ENCODE measurements at places on chromosomes 13 and 19.

- no peak for DNase-seq
Observed at GRCh38 chr13:111372651-111373425, 52.4 kb downstream of the TEX29 start.

DNA sequence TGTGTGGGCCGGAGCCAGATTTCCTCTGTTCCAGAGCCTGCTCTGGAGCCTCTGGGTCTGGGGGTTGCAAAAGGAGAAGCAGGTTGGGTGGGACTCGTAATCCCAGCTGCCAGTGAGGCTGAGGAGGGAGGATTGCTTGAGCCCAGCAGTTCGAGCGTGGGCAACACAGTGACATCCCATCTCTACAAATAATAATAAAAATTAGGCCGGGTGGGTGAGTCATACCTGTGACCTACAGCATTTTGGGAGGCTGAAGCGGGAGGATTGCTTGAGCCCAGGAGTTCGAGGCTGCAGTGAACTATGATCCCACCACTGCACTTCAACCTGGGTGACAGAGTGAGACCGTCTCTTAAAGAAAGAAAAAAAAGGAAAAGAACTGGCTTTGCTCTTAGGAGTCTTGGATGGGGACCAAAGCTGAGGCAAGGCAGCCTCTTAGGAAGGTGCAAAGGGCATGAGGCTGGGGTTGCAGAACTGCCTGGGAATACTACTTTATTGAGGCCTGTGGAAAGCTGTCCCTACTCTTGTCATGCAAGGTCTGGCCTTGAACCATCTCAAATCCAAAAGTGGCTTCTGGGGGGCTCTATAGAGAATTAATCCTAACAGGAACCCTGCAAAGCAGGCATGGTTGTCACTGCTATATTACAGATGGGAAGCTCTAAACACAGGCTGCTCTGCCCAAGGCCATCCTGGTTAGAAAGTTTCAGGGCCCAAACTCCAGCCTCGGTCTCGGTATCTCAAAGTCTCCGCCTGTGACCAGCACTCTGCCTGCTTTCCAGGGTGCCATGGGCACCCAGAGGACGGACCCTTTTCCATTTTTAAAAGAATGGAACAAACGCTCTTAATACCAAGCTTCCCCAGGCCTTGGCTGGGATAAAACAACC lies 880 bp upstream of the C19orf12 start:
- no peak for DNase-seq

- no peak for DNase-seq
Observed at GRCh38 chr19:7355151-7355820, 6.5 kb downstream of the ARHGEF18 start.

DNA sequence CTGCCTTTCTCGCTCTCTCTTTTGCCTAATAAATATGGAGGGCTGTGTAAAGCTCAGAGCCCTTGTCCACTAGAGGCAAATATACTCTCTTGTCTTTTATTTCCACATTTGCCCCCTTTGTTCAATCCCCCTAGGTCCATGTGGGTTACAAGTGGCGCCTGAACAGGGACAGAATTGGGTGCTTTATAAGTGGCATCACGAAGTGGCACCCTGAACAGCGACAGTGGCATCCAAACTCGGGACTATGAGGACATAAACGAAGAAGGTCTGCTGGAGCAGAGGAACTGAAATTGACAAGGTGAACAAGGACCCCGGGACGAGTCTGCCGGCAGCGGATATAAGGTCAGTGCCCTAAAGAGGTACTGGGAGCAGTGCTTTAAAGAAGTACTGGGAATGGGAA lies 4.3 kb upstream of the ZNF610 start:
- DNase-seq, result no peak

GRCh38 chr13:20778311-20778710 lies 4.5 kb upstream of the EEF1AKMT1 start:
- DNase-seq, result no peak

GRCh38 chr19:51607077-51607476 lies 23.1 kb downstream of the SIGLEC5 start:
- DNase-seq, result no peak

DNA sequence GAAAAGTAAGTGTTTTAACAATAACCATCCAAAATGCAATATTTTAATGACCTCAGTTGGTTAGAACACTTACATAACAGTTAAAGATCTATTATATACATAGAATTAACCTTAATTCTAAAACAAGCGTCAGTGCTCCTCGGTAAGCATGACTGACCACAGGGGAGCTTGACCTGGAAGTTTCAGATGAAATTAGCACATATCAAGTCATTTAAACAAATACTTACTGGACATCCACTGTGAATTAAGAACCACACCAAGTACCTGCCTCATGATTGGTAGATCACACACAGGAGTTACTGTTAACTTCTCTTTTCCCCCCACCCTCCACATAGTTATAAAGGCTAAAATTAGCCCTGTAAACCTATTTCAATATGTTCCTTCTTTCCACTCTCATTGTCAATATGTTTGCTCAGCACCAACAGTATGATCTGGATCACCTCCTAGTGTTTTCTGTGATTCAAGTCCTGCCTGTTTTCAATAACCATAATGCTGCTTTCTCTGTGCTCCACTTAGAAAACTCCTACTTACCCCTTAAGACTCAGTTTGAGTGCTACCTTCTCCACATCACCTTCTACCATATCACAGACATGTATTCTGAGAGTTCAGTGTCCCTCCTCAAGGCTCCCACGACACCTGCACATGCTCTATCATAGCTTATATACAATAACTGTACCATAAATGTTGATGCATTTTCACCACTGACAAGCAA lies 209.0 kb downstream of the VWA8 start:
- DNase-seq, result no peak

GRCh38 chr19:39582442-39582841 lies 19.9 kb upstream of the LGALS13 start:
- no peak for DNase-seq

GRCh38 chr13:23427342-23427843 lies 6.1 kb downstream of the SACS start:
- DNase-seq, result no peak

GRCh38 chr13:98831236-98831635 lies 78.8 kb upstream of the SLC15A1 start:
- DNase-seq, result no peak

GRCh38 chr13:78147905-78148304 lies 229.3 kb upstream of the EDNRB start:
- no peak for DNase-seq

GRCh38 chr13:27113436-27113835 lies 58.2 kb downstream of the USP12 start:
- no peak for DNase-seq

DNA sequence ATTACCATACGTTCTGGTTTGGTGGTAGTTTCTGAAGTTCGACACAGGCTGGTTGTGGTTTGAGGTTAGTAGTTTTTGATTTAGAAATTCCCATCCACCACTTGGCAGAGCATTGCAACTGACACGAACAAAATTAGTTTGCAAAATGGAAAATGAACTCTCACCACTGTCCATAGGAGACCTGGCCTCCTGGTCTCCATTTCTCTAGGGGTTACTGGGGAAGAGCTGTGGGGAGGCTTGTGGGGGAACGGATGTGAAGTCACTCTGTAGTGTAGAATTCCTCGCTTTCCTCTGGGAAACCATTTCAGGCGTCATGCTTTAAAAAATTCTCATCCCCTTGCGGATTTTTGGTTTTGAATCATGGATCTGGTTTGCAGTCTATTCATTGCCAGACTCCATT lies 321.5 kb upstream of the MAB21L1 start:
- DNase-seq, result no peak

- no peak for DNase-seq
Observed at GRCh38 chr13:31209841-31210210, 10.1 kb downstream of the B3GLCT start.

DNA sequence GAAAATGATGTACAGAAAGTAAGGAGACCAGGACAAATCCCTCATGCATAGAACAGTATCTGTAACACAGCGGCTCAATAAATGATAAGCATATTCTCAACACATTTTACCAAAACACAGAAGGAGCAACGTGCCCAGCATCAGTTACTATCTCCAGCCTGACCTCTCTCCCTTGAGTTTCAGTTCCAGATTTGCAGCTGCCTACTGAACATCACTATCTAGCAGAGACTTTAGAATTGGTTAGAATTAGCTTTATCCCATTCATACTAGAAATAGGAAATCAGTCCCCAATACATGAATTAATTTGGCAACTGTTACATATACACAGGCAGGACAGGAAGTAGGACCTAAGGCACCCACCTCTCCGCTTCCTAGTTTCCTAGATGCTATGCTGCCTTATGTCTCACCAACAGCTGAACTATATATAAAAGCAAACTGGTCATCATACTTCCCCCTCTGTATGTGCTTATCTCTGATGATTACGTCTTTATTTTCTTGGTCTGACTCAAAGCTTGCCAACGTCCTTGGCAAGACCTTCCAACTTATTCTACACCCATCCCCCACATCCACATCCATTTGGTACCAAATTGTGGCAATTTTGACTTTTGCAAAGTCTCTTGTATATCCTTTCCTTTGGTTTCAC lies 61.1 kb downstream of the SACS start:
- DNase-seq, result peak; percentile 8

GRCh38 chr19:45592366-45592765 lies 7.8 kb upstream of the OPA3 start:
- DNase-seq, result no peak

- no peak for DNase-seq
Observed at GRCh38 chr13:51683597-51683996, 99.3 kb downstream of the WDFY2 start.

- DNase-seq, result no peak
Observed at GRCh38 chr13:111971891-111972780, 94.8 kb upstream of the SOX1 start.

DNA sequence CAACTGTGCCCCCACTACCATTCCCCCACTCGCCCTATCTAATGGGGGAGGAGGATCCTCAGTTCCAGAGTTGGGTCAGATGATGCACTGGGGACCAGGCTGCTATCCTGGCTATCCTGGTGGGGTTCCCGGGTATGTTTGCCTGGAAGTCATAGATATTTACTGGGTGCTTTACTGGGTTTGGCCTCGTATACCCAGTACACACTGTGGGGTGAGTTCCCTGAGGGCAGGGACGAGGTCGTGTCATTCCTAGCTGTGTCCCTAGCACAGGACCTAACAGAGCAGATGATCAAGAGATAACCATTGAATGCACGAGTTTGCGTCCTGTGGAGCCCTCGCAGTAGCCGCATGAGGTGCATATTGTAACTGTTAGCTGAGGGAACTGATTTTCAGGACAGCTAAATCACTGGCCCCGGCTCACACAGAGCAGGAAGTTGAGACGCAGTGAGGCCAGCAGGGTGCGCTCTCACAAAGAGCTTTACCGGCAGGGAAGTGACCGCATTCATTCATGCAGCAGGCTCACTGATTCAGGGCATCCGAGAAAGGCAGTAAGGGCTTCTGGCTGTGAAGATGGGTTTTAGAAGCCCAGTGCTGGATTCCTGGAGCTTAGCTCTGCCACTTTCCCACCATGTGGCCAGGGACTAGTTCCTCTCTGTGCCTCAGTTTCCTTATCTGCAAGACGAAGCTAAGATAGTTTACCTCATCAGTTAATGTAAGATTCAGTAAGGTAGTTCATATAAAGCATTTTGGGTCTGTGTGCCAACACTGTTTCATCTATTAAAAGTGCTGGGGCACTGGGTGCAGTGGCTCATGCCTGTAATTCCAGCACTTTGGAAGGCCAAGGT lies 6.0 kb downstream of the RUVBL2 start:
- DNase-seq, result no peak

GRCh38 chr19:50152578-50152977 lies 10.5 kb downstream of the IZUMO2 start:
- no peak for DNase-seq

- DNase-seq, result no peak
Observed at GRCh38 chr19:15137777-15138176, 30.6 kb downstream of the SYDE1 start.

- no peak for DNase-seq
Observed at GRCh38 chr19:41421973-41422372, 5.2 kb downstream of the B3GNT8 start.

DNA sequence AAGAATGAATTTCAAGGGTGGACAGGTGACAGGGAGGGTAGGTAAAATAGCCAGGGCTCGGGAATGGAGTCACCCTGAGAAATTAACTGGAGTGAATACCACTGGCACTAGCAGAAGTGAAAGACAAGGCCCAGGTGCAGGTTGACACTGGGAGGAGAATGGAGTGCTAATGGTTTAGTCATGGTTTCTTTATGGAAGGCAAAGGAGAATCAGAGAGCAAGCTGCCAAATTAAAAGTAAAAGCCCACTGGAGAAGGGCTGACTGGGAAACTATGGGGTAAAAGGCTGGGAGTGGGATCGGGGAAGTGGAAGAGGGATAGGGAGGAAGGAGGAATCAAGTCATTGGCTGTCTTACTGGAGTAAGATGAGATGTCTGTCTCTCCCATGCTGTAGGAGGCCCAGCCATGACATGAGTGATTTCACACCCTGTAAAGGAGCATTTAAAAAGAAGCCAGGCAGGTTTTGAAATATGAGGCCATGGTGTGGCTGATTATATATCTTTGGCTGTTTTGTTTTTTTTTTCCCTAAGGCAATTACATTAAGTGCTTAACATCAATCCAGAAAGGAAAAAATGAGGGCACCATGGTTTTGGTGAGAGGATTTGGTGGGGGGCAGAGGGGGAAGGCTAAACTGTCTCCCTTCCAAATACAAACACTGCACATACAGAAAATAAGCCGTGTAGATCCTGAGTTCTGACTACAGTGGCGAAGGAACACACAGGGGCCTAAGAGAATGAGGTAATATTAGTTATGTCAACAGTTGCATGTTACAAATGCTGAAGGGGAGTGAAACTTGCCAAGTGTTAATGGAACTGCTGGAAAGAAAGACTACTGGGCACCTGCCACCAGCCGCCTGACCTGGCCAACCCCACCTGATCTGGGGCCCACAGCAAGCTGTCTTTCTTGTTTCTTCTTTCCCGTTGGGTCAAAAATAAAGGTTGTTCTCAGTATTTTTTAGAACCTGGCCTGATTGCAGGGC lies 183.5 kb upstream of the TSC22D1 start:
- DNase-seq, result no peak

DNA sequence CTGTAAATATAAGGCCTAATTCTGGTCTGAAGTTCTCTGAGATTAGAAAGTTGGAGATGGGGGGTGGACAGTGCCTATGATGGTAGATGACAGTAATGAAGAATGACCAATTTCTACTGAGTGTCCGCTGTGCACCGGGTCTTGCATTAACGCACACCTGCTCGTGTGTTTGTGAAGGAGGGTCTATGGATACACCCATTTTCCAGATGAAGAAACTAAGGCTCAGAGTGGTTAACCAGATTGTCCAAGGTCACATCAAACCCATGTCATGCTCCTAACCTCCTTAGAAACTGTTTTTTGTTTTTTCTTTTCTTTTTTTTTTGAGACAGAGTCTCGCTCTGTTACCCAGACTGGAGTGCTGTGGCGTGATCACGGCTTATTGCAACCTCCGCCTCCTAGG lies 13.7 kb downstream of the AXL start:
- no peak for DNase-seq

- DNase-seq, result no peak
Observed at GRCh38 chr19:32404933-32405430, 588 bp upstream of the DPY19L3 start.
